ENCODE measurements at places on chromosomes 12 and 14. TPM values are rescaled to one million over a fixed set of nuclear protein-coding genes. Genes with fewer than 3 reads are reported as not detected.

GRCh38 chr14:74400919-74401503 lies 25.0 kb downstream of the SYNDIG1L start:
- DNase-seq: no peak

Gene SMOC1
- polyA plus RNA-seq: 2.3 TPM

Gene HOXC4
- 36.1 TPM for polyA plus RNA-seq

GRCh38 chr12:48414021-48414420 lies 58.3 kb upstream of the ANP32D start:
- DNase-seq: no peak

Gene PLEK2
- polyA plus RNA-seq: 4.0 TPM

DNA sequence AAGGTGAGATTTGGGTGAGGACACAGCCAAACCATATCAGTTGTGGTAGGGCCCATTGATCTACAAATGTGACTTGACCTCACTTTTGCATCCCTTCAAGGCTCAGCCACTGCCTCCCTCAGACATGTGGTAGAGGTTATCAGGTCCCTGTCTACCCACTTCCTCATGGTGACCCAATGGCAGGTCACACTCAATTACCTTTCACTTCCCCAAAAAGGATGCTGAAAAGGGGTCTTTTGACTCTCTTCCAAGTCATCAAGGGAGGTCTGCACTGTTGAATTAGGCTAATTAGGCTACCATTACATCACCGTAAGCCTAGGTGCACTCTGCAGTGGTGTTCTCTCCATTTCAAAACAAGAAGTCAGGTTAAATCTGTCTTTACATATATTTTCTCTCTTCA lies 22.6 kb upstream of the DRAM1 start:
- DNase-seq: no peak

GRCh38 chr12:97564236-97564635 lies 101.6 kb downstream of the RMST start:
- DNase-seq: no peak

- no peak for DNase-seq
Measured at GRCh38 chr12:21676776-21677175, 19.1 kb upstream of the LDHB start.

Gene IGFBP6
- polyA plus RNA-seq: 13.2 TPM

DNA sequence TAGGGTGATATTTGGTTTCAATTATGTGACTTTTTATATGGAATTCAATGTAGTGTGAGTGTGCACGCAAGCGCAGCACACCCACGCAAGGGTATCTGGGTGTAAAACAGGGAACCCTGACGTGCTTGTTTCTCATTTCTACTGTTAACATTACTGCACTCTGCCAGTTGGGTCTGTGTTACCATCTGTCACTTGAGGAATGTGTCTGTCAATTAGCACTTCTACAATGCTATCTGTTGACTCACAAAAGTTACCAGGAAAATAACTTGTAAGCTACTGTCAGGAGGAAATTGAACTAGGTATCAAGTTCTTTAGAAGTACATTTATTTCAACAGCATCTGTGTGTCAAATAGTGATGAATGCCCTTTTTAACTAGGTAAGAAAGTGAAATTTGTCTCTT lies 695.5 kb upstream of the LRFN5 start:
- DNase-seq: no peak

Gene JPH4
- 11.0 TPM for polyA plus RNA-seq

Gene ADAMTS20
- 1.2 TPM for polyA plus RNA-seq

Gene FAM90A1
- polyA plus RNA-seq: 2.2 TPM

Gene AICDA
- 0.92 TPM for polyA plus RNA-seq

- no peak for DNase-seq
Measured at GRCh38 chr12:119283310-119283709, 51.2 kb upstream of the CCDC60 start.

Gene GON7
- 17.5 TPM for polyA plus RNA-seq

GRCh38 chr12:49626836-49627235 lies 3.5 kb downstream of the PRPF40B start:
- no peak for DNase-seq

DNA sequence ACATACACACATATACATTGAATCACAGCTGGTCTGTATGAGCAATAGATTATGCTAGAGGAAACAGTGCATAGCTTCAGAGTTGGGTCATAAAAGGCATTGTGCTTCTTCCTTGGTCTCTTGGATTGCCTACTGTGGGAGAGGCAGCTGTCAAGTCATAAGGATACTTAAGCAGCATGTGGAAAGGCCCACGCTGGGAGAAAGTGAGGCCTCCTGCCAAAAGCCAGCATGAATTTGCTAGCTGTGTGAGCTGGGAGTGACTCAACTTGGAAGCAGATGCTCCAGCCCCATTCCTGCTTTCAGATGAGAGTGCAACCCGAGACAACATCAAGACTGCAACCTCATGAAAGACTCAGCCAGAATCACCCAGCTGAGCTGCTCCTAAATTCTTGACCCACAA lies 311.9 kb upstream of the TBX3 start:
- no peak for DNase-seq

Gene SERPINA10
- 0.28 TPM for polyA plus RNA-seq

DNA sequence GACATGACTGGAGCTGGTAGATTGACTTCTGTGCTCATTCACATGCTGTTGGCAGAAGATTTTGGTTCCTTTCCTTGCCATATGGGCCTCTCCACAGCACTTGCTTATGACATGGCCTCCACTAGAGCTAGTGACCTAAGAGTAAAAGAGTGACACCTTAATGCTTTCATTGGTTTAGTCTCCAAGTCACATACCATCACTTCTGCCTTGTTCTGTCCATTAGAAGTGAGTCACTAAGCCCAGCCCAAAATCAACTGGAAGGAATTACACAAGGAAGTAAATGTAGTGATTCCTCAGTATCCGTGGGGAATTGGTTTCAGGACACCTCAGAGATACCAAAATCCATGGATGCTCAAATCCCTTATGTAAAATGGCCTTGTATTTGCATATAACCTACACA lies 81.3 kb downstream of the PPHLN1 start:
- no peak for DNase-seq

GRCh38 chr12:39386335-39386734 lies 56.6 kb downstream of the KIF21A start:
- no peak for DNase-seq

- DNase-seq: no peak
Measured at GRCh38 chr14:93788543-93789227, 400 bp upstream of the PRIMA1 start.

Gene TMBIM4
- 125 TPM for polyA plus RNA-seq

DNA sequence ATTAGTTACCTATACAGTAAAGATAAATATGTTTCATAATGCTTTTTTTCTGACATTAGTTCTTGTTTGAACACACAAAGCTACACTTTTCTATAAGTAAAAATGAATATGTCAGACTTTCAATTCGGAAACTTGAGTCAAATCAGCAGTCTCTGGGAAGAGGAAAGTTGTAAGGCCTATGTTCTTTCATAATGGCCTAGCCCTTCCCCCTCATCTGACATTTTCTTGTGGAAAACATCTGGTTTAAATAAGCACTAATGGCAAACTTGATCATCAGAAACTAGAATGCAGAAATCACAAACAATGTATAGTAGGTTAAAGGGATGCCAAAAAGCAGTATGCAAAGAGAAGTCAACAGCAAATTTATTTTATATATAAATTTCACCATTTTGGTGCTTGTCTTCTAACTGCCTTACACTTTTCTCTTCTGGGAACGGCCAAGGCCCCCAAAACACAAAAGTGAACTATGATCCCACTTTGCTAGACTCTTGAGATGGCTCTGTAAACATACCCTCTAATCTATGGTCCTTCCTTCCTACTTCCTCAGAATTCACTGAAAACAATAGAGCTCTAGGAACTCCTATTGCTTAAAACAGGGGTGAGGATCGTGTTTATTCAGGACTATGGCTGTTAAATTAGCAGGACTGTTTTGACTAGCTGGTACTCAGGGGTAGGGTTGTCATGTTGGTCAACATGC lies 444.1 kb downstream of the RAD51B start:
- DNase-seq: no peak

- DNase-seq: no peak
Measured at GRCh38 chr12:2233034-2233433, 180.2 kb downstream of the CACNA1C start.

DNA sequence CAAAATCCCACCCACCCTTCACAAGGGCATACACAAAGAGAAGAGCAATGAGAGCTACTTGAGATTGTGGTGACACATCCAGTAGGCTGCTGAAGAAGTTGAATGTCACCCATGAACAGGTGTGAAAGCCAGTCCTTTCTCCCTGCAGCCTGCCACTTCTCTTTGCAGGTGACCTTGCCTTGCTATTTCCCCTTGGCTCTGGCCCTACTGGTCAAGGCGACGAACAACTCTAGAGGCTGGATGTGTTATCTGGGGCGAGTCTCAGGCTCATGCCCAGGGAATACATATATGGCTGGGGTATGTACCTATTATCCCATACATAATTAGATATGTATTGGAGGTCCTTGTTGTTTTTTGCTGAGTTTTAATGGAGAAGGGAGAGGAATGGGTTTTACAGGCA lies 70.2 kb upstream of the EGLN3 start:
- DNase-seq: no peak

GRCh38 chr14:88079624-88080023 lies 74.7 kb downstream of the GPR65 start:
- no peak for DNase-seq

Gene LYZ
- 26.1 TPM for polyA plus RNA-seq

DNA sequence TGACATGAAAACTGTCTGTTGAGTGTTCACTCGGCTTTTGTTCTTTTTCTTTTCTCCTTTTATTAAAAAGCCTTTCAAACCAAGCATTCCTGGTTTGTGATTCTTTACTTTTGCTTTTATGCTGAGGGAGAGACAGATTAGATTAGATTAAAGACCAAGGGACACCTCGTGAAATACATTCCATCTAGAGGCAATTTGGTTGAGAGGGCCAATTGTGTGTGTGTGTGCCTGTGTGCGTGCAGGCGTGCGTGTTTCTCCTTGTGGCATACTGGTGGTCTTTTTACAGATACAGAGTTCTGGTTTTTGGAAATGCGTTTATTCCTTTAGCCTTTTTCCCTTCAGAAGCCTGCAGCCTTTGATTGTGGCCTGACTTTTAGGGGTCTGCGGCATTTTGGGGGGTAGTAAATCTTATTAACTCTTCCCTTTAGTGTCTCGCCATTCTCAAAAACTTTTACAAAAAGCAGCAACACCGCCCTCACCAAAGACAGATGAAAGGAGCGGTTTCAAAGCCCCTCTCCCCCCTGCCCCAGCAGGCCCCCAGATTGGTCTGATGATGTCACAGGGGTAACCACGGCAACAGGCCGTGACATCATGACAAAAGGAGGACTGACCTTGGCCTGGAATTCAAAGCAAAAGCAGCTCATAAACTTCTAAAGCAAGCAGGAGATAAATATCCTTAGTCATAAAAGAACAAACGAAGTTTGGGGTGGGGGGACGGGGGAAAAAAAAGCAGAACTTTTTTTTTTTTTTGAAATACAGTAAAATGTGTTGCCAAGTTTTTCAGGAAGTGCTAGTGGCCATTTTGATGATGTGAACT lies 84.1 kb upstream of the TBX3 start:
- no peak for DNase-seq

DNA sequence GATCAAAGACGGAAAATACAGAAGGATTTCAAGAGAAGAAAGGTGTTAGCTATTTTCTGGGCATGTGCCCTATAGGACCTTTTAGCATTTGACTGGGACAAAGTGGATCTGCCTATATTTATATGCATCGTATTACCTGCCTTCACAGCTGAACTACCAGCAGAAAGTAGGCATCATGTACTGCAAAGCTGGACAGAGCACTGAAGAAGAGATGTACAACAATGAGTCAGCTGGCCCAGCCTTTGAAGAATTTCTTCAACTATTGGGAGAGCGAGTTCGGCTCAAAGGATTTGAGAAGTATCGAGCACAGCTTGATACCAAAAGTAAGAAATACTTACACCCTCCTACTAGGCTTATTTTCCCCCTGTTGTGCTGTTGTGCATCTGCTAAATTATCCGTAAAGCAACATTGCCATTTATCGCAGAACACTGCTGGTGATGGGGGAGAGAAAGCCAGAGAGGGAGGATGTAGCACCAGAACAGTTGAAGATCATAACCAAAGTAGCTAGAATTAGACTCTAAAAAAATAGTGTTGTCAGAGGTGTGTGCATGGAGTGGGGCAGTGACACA lies 282.0 kb upstream of the RGS6 start:
- no peak for DNase-seq

Gene CACNA2D4
- 2.6 TPM for polyA plus RNA-seq

Gene EXOC3L4
- 5.2 TPM for polyA plus RNA-seq

DNA sequence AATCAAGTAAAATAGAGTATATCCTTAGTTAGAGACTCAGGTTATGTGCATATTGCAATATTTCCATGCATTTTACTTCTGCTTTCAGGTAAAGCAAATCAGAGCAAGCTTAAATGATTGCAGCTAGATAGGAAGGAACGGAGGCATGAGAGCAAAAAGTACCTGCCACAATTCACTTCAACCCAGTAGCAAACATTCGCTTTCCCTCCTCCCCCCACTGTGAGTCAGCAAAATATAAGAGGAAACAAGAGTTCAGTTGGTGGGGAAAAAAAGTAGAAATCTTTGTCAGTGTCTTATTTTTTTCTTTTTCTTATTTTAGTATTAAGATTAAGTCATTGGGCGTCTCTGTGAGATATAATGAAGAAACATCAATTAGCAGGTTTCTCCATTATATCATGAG lies 475.4 kb downstream of the NPAS3 start:
- no peak for DNase-seq

Measured in left renal cortex interstitium (tissue), 4 donors.